ENCODE measurements at places on chromosomes 7 and 10.

- DNase-seq: no peak
Measured at GRCh38 chr7:8724080-8724718, 290.8 kb downstream of the NXPH1 start.

GRCh38 chr10:49478819-49479218 is 60.1 kb downstream of the ERCC6 start:
- DNase-seq: no peak

DNA sequence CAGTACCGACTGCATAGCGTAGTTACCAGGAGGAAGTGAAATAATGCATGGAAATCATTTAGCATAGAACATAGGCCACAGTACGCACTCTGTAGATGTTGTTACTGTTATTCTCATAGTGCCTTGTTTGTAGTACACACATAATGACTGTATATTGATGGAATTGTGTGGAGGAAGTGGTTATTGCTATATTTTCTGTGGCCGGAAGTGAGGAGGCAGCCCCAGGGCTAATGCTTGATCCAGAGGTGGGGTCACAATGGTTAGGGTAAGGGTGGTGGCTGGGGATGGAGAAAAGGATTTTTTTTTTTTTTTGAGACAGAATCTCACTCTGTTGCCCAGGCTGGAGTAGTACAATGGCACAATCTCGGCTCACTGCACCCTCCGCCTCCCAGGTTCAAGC is 4.5 kb upstream of the MGAM start:
- no peak for DNase-seq

- DNase-seq: no peak
Measured at GRCh38 chr7:83633516-83633915, 15.4 kb downstream of the SEMA3E start.

GRCh38 chr7:79730971-79731370 is 277.5 kb upstream of the MAGI2 start:
- DNase-seq: no peak

GRCh38 chr10:7457478-7458316 is 46.9 kb upstream of the SFMBT2 start:
- no peak for DNase-seq

DNA sequence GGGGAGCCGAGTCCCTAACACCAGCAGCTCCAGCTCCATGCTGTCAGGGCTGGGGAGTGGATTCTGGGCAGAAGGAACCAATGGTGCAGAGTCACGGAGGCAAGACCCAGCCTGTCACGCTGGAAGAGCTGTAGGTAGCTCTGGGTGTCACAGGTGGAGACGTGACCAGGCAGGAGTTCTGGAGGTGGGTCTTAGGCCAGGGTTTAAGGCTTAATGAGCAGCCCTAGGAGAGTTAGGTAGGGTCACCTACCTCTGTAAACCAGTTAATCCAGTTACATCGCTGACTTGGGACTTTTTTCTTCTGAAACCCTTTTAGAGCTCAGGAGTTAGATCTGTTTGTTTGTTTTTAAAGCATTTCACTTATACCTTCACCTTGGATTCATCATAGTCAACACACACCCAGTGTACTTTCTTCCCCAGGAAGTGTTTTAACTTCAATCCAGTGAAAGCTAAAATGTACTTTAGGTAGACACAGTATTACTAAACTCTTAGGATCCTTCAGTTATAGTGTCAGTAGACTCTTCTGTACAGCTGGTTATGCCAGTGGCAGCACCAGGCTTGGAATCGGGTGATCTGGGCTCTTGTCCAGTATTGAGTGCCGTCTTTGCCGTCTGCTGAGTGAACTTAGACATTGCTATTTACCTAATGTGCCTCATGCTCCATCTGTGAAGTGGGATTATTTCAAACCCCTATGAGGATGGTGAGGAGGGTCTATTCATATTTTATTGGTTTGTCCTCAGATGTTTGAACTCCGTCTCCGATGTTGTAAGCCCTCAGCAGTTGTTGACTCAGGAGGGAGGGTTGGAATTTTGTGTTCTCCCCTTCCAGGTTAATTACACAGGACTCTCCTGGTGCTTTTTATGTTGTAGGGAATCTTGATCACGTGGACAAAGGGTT is 31.0 kb downstream of the TACR2 start:
- no peak for DNase-seq

DNA sequence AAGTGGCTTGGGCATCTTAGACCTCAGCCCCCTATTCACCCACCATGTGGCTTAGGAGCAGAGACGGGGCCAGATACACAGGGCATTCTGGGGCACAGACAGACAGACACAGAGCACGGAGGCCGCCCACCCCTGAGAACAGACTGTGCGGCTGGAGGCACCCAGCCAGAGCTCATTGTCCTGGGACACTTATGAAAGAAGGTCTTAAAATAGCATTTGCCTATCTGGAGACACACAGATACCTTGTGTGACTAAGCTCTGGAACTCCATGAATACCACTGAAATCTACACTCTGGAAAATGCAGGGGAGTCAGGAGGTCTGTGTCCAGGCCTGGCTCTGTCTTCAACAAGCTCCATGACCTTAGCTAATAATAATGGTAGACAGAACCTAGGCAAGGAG is 41.4 kb upstream of the ADO start:
- no peak for DNase-seq

DNA sequence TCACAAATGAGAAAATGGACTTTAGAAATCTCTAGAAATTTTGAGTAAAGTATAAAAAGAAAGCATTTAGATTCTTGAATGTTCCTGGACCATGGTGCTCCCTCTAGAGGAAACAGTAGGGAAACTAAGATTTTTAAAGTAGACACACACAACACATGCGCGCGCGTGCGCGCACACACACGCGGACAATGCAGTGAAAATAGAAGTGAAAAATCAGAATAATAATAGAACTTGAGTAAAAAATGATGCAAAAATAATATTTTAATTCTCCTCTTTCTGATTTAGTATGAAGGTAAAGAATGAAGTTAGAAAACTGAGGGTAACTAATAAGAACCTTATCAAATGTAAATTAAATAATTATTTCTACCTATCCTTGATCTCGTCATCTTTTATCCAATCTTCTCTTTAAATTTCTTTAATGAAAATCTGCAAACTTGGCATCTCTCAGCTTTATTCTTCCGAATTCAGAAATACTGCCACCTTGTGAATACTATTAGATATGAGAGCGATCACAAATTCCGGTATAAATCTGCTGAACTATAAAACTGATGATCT is 117.0 kb upstream of the AMPH start:
- no peak for DNase-seq

DNA sequence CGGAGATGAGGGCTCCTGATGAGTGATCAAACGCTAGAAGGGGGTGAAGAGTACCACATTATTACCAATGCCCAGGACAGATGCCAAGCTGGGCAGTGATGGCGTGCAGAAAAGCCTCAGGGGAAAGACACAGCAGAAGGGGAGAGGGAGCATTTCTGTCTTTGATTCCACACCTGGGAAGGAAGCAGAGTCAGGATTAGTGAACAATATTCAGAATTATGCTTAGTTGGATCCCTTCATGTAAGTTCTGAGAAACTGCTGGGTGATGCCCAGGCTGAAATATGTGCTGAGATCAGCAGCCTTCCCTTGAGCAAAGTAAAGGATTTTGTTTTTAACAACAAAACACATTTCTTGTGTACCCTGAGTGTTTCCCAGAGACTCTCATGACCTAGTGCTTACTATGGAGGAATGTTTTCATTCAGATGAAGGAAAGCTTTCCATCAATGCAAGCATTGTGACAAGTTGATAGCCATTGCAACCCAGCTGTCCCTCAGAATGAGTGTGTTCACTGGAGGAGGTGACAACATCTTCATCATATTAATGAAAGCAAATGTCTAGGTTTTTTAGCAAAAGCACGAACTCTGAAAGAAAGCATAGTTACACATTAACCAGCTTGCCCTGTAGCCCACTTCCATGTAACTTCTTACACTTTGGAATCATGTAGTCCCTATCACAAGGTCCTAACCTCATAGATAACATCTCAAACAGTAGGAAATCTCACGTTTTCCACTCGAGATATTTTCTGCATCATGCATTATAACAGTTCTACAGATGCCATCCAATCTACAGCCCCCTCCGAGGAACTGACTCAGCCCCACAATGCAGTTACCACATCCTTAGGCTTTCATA is 23.8 kb upstream of the AKR1C1 start:
- no peak for DNase-seq

GRCh38 chr7:99124236-99124635 is 19.7 kb downstream of the SMURF1 start:
- DNase-seq: no peak

DNA sequence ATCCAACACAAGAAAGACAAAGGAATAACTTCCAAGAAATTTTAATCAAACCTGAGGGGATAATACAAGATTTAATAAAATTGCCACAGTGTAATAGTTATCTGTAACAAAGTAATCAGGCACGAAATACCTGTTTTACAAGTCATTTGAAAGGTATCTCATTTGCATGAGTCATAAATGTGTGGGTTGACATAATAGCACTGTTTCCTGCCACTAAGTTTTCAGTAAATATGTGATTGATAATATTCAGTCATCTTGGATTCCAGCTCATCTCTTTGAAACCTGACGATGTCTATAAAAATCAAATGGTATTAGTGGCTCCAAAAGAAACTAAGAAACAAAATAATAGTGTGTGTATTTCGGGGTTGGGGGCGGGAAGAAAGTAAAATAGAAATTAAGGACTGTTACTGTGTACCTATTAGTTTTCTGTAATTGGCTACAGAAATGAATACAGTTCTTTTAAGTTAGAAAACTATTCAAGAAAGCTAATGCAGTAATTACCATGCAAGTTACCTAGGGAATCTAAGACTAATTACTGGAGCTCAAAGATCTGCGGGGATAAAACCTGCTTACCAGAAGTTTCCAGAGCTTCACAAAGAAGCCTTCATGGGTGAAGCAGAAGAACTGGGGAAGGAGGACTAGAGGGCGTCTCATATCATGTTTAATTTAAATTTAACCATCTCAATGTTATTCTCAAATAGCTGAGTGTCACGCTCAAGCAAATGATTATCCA is 100.7 kb downstream of the ST8SIA6 start:
- no peak for DNase-seq

DNA sequence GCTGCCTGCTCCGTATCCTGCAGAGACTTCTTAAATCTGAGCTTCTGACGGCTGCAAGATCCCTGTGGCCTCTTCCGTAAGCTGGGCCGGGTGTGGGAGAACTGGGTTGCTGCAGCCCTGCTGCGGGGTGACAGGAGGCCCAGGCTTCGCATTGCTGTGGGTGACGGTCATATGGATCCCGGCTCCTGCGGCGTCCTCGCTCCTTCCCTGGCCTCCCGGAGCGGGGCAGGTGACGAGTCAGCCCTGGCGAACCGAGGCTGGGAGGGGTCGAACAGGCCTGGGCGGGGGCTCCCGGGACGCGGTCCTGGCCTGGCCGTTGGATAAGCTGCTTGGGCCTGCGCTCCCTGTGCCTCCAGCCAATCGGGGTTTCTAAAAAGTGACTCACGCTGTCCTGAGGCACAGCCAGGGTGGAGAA is 7.8 kb upstream of the UBE2D1 start:
- DNase-seq: no peak

DNA sequence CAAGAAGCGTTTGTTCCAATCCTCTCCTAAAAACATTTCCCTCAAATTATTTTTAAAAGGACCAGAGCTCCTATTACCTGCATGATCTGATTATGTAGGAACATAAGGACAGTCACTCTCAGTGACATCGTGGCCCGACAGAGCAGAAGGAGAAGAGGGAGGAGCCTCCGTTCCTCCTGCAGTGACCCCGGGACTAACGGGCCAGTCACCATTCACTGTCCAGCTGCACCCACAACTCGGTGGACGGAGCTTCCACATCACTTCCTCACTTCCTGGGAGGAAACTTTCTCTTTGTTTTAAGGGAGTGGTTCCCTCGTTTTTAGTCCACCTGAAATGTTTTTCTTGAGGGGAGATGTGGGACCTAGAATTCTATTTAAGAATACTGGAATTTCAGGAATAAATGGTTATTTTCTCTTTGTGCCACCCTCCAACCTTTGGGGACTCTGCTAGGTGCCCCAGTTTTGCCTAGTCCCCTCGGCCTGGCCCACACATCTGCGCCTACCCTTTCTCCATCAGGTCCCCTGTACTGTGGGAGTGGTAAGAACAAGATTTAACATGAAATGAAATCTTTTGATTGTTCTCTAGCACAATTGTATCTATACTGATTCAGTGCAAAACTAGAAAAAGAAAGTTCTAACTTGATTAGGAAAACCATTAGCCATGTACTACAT is 173.5 kb upstream of the RNF32 start:
- DNase-seq: no peak

DNA sequence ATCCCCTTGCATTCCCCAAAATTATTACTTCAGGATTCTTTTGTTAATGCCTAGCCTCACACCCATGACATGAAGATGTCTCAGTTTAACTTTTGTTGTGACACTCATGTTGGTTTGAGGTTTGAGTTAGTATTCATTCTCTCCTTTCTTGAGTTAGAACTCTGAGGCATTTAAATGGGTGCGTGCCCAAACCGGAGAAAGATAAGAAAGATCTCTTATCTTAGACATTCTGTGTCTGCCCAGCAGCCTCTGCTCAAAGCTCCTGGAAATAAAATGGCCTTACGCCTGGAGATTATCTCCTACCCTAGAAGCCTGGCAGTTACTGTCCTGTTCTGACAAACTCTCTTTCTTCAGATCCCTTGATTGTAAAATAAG is 26.3 kb downstream of the WBP1L start:
- no peak for DNase-seq

GRCh38 chr7:44060948-44061644 is 4.3 kb downstream of the PGAM2 start:
- no peak for DNase-seq

GRCh38 chr10:60349426-60349825 is 40.2 kb downstream of the ANK3 start:
- no peak for DNase-seq

DNA sequence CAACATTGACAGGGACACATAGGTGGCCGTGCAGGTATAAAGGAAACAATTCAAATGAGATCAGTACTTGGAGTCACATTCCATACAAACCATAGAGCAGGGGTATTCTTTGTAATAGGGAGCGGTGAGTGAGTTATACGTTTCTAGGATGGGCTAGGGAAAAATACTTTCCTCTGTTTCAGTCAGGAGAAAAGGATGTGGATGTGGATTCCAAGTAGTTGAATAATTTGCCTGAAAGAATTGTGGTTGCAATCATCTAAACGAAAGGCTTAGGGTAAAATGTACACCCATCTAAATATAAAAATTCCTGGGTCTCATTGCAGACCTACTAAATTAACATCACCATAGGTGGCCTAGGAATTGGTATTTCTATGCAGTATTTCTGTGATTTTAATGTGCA is 270.7 kb upstream of the IGFBP3 start:
- no peak for DNase-seq

GRCh38 chr10:132516771-132517725 is 20.5 kb upstream of the INPP5A start:
- no peak for DNase-seq

DNA sequence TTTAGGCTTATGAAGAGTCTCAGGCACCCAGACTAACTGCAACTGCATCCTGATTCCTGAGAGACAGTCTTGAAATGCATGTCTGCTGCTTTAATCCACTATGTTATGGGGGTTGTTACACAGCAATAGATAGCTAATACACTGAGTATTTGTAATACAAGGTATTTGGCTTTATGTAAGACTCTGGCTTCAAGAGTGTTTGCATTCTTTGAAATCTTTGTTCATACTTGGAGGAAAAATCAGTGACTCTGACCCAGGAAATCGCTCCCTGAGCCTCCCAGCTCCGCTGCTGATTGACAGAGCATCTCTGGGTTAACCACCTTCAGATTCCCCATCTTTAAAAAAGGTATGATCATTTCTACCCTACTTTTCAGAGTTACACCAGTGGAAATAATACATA is 133.9 kb downstream of the MTPAP start:
- no peak for DNase-seq

All from activated naive CD4-positive, alpha-beta T cell treated with anti-CD3 and anti-CD28 coated beads, Interleukin-2, amount 50 U/mL, for 16 hours (primary cell).